ENCODE measurements at places on chromosomes 4 and X. TPM values are rescaled to one million over a fixed set of nuclear protein-coding genes. Genes with fewer than 3 reads are reported as not detected.

Gene F8
- 24.2 TPM for total RNA-seq

Gene FGFR3
- total RNA-seq: 4.0 TPM

Gene XAGE3
- total RNA-seq: not detected

Gene LONRF3
- total RNA-seq: 8.4 TPM

Gene MTTP
- 0.48 TPM for total RNA-seq

Gene C4orf50
- 0.03 TPM for total RNA-seq

Gene SLC6A8
- 16.2 TPM for total RNA-seq

Gene BMP3
- total RNA-seq: 1.3 TPM

Gene TEX11
- not detected for total RNA-seq

Gene MUC7
- total RNA-seq: not detected

DNA sequence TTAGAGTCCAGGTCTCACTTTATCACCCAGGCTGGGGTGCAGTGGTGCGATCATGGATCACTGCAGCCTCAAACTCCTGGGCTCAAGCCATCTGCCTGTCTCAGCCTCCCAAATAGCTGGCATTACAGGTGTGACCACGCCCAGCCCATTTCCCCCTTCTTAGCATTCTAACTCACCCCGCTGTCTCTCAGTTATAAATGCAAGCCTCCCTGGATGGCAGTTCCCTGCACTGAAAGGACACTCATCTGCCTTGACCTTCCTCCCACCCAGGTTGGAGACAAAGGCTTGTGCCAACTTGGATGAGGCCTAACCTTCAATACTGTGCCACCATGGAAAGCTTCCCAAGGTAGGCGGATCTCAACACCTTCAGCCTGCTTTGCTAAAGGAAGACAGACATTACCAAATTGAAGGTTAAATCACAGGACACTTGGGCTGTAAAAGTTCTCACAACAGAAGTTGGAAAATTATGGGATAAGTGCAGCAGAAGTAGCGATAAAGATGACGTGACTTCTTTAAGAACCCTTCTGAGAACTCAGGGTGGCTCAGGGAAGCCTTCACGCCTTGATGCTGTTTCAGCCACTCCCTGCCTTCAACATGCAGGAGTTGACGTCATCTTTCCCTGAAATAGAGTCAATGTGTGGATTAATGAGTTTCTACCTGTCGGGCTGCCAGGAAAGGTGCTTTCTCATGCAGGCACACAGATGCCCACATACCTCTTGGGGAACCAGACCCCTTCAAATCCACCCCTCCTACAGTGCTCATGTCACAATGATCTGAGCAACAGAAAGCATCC lies 10.6 kb upstream of the GPM6B start:
- DNase-seq: no peak

GRCh38 chr4:1177274-1178141 lies 5.1 kb upstream of the SPON2 start:
- no peak for DNase-seq

DNA sequence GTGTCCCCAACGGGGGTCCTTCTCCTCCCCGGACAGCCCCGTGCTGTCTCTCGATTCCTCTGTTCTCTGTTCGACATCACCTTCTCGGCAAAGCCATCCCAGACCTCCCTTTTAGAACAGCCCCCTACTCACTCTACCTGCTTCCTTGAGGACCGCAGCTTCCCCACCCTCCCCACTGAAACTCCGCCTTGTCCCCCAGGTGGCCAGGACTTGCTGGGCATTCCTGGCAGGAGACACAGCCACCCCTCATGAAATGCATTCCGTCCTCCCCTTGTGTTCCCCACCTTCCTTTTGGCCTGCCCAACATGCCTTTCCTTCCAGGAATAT lies 34.8 kb upstream of the GPR78 start:
- DNase-seq: no peak

- no peak for DNase-seq
Measured at GRCh38 chr4:93436000-93436626, 392.4 kb upstream of the ATOH1 start.

DNA sequence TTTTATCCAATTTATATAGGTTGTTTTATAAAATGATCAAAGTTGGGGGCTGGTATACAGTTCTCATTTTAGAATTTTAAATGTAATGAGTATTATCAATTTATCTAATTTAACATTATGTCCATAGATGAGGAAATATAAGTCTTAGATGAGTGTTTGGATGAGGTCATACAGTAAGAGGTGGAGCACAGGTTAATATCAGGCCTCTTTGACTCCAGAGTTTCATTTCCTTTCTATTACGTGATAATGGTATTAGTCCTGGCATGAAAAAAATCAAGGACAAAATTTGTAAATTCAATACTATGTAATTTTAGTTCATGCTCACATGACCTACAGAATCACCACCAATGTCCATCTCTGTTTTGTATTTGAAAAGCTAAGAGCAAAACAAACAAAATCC lies 269.8 kb downstream of the FSTL5 start:
- no peak for DNase-seq

- no peak for DNase-seq
Measured at GRCh38 chr4:121256887-121257466, 92.9 kb upstream of the TNIP3 start.

DNA sequence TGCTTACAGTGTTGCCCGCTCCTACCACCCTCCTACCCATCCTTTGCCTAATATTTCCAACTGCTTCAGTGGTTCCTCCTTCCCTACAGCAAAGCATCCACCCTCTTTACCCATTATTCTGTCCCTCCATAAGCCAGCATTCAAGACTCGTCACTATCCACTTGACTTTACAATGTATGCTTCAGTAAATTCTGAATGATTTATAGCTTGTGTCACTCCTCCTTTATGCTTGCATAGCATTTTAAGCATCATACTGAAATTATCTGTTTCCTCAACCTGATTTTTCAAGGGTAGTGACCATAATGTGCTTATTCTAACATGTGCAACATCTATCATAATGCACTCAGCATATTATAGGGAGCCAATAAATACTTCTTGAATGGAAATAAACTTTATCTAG lies 365.5 kb downstream of the RAB28 start:
- DNase-seq: no peak

DNA sequence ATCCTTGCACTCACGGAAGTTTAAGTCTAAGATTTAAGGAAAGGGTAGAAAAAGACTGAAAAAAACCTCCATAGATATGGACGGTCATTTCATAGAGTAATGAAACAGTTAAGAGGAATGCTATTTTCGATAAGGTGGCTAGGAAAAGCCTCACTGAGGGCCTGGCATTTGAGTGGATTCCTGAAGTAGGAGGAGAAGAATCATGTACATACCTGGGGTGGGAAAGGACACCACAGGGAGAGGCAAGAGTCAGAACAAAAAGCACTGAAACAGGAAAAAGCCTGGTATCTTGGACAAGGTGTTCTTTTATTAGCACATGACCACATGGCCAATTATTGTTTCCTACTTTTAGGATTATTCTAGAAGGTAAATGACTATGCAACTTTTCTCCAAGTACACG lies 547.2 kb upstream of the DIPK2B start:
- DNase-seq: no peak

- no peak for DNase-seq
Measured at GRCh38 chrX:83022020-83022419, 486.1 kb upstream of the POU3F4 start.

DNA sequence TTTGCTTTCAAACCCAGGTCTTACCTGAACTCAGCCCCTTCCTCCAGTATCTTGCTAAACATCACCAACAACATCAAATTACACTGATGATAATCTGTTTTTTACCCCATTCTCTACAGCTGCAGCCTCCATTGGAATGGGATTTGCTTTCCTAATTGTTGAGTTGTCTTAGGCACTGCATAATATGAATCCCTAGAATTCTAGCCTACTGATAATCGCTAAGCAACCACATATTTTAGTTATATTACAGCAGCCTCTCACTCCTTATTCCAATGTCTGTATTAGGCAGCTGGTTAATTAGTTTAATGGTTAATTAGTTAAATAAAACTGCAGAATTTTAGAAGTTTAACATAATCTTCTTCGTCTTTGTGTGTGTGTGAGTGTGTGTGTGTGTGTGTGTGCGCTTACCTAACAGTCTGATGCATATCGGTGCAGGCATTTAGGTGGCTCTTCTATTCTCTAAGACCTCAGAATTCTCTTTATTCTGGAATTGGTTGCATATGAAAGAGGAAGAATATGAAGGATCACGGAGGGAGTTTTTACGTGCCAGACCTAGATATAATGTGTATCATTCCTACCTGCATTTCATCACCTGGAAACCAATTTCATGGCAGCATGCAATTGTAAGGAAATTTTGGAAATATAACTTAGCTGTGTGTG lies 5.3 kb upstream of the COMMD8 start:
- no peak for DNase-seq

DNA sequence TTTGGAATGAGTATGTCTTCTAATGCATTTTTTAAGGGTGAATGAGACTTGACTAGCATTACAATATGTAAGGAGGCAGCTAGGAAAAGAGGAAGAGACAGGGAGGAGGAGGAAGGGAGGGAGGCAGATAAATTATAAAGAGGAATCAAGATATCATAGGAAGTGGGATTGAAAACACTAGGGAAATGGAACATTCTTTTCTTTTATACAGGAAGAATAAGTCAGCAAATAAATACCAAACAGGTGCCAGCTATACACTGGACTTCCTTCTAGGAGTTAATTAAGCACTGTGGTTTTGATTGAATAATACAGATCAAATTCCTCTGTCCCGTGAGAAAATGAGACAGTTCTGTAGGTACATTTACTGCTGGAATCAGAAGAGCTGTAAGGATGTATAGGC lies 78.6 kb downstream of the PACRGL start:
- DNase-seq: no peak

- no peak for DNase-seq
Measured at GRCh38 chr4:10716163-10716562, 31.6 kb upstream of the CLNK start.

DNA sequence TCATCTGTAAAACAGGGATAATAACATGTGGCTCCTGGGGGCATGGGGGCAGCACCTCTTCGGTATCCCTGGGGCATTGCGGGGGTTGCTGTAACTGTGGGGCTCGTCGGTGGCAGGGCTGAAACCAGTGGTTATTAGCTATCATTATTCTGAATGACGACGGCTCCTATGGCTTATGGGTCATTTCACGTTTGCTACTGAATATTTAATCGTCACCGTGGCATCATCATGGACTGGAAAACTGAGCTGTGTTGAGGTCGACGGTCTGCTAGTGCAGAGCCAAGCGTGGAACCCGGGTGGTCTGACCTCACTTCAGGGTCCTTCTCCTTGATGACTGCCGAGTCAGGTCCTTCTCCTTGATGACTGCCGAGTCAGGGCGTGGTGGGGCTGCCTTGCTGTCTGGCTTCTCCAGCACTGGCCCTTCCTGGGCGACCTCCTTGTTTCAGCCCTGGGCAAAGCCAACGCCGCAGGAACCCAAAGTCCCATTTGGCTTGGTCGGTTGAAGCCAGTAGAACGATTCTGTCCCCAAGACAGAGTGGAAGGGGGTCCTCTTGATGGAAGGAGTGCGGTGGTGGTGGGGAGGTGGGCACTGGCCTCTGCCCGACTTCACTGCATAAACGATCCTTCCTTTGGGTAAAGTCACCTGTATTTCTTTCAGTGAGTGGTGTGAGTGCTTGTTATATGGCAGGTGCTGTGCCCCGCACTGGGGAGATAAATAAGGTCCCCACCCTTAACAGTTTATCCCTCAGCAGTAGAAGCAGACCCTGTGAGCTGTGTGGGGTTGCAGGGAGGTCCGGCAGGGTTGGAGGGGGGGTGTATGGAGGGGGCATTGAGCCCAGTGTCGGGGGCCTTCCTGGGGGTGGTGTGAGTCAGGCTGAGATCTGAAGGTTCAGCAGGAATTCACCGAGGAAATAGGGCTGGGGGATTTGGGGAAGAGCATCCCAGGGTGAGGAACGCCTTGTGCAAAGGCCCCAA lies 40.8 kb downstream of the PSAPL1 start:
- peak; percentile 49 for DNase-seq

DNA sequence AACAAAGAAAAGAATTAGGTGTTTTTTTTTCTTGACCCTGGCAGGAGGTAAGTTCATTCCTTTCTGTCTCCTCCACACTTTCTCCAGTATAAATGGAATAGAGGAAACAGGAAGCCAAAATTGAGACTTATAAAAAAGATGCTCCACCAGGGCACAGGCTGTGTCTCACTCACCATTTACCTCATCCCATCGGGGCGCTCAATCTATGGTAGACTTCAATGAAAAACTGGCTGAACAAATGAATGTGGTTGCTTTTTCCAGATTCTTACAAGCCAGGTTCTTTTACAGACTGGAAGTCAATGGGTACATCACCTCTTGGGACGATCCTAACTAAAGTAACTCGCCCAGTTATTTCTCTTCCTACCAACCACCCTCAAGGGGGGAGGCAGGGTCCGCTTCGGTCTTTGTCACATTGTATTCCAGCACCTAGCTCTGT lies 685 bp downstream of the COMMD8 start:
- DNase-seq: no peak

- no peak for DNase-seq
Measured at GRCh38 chrX:46354481-46354880, 190.7 kb downstream of the ZNF674 start.

- DNase-seq: no peak
Measured at GRCh38 chrX:38661561-38661960, 100.2 kb downstream of the TSPAN7 start.

DNA sequence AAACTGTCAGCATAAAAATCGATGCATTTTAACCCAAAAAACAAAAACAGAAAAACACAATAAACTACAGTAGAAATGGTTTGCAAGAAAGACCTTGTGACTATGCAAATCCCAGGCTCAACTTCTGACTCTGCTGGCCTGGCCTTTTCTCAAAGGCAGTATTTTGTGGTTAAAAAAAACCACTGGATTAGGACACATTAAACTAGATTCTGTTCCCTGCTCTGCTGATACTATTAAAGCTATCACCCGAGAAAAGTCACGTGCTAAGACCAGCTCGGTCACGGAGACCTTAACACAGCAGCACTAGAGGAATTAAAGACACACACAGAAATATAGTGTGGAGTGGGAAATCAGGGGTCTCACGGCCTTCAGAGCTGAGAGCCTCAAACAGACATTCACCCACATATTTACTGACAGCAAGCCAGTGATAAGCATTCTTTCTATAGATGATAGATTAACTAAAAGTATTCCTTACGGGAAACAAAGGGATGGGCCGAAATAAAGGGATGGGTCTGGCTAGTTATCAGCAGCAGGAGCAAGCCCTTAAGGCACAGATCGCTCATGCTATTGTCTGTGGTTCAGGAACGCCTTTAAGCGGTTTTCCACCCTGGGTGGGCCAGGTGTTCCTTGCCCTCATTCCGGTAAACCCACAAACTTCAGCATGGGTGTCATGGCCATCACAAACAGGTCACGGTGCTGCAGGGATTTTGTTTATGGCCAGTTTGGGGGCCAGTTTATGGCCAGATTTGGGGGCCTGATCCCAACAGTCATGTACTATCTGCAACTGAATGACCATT lies 16.1 kb downstream of the CBR4 start:
- no peak for DNase-seq

- DNase-seq: no peak
Measured at GRCh38 chr4:38131371-38132091, 171.3 kb downstream of the PTTG2 start.

DNA sequence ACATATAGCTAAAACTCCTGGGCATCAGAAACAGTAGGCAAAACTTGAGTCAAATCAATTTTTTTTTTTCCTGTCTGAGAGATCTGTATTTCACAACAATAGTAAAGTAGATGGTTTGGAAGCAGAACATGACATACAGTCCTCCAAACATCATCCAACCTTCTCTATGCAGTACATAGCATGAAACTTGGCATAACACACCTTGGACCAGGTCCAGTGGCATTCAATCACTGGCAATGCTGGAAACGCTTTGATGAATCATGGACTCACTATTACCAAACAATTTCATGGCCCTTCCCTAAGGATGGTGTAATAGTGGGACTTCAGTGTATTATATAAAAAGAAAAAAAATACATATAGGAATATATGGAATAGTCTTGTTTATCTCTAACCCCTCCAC lies 154.6 kb downstream of the FMR1NB start:
- DNase-seq: no peak

Data from aorta (tissue), 5 donors.